ENCODE measurements at places on chromosomes 1 and 21. TPM values are rescaled to one million over a fixed set of nuclear protein-coding genes. Genes with fewer than 3 reads are reported as not detected.
A peak's percentile ranks its signal among the peaks of the same experiment; 100 is the strongest.

Gene HAO2
- total RNA-seq = not detected

Gene EFCAB14
- 89.8 TPM for total RNA-seq

DNA sequence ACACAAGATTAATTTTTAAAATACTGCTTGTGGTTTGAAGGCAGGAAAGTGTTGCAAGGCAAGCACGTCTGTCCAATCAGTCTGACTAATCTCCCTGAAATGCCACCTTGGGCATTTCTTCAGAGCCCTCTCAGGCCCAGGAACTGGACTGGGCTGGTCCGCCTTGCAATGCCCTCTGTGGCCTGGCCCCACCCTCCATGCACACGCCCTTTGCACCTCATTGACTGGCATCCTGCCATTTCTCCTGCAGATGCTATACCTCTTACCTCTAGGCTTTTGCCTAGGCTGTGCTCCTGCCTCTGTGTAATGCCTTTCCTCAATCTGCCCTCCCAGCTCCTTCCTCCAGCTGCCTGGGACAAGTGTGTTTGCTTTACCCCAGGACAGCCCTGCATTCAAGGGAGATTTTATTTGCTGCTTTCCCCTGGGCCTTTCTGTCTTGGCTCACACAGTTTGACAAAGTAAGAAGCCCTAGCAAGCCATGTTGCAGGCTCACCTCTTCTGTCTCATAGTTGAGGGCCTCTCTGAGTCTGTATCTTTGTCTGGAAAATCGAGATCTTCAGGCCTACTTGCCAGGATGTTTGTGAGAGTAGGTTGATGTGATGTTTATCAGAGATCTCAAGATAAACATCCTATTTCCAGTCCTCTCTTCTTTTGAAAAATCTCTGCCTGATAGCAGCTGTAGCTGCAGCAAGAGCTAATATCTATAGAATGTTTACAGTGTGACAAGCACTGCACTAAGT, 149.2 kb upstream of the JUN start:
- no peak for DNase-seq

- no peak for DNase-seq
These were observed 37.7 kb downstream of the IGFN1 start for GRCh38 chr1:201228011-201228983.

Gene RGS8
- total RNA-seq = not detected

DNA sequence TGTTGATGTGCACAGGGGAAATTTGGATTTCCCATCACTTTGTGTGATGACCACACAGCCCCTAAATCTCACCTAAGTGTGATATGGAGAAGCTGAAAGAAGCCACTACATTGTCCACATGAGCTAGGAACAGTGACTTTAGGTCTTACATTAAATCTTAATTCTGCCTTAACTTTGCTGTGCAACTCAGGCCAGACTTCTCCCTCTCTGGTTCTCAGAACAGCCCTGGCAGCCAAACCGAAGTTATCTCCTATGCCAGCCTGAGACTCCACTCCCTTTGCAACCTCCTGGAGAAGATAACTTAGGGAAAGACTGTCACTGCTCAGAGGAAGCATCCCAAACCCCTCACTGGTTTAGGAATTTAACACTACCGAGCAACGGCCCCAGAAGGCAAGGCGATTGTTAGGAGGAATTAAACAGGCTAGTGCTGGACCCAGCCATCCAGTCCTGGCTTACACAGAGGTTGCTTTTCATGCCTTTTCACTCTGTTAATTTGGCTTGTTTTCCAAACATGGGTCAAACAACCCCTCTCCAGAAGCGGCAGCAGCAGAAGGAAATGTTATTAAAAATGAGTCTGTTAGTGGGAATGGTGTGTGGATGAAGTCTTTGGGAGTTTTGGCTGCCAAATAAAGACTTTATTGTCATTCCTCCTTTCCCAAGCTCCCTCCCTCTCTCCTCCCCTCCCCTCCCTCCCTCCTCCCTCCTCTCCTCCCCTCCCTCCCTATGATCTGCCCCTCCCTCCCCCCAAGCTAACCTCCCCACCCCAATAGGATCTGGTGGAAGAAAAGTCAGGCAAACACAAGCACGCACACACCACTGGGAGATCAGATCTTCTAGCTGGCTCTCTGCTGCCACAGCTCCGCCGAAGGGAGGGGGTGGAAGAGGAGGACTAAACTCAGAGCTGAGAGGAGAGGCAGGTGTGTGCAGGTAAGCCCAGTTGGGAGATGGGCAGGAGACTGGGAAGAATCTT, at the start of gene PRELP:
Gene PRELP (plus strand): TSS at position 795 of the 970 bp plus-strand sequence. CDS start 7,379 bp downstream, outside the sequence.
- no peak for DNase-seq

DNA sequence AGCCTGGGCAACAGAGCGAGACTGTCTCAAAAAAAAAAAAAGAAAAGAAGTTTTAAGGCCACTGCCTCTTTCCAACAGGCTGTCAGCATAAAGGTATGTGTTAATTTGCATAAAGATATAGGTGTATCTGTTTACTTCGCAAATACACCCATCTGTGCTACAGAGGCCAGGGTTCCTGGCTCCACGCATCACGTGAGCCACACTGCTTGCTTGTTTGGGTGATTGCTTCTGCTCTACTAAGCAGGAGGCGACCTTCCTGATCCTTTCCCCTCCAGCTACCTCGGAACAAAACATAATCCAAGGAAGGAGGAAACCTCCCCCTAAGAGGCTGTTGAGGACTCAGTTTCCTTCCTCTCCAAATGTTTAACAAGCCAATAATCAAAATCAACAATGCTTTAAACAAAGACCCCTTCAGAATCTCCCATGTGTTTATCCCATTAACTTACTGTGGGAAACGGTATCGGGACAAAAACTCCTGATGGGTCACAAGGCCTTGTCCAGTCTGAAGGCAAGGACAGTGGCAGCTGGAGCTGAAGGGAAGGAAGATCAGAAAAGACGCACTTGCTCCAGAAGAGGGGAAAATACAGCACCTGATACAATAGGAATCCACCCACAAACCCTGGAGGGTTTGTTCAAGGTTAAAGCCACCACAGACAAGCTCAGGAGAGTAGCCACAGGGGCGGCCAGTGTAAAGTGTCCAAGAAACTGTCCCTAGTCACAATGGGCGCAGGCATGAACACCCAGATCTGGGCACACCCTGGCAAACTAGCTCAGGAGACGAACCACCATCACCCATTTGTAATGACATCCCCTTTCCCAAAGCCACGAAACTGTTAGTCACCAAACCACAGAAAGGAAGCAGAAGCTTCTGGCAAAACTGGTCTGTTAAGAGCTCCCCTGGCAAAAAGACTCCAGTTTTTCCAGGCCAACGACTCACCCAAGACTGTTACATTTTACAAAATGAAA, 17.2 kb downstream of the CTNNBIP1 start:
- no peak for DNase-seq

DNA sequence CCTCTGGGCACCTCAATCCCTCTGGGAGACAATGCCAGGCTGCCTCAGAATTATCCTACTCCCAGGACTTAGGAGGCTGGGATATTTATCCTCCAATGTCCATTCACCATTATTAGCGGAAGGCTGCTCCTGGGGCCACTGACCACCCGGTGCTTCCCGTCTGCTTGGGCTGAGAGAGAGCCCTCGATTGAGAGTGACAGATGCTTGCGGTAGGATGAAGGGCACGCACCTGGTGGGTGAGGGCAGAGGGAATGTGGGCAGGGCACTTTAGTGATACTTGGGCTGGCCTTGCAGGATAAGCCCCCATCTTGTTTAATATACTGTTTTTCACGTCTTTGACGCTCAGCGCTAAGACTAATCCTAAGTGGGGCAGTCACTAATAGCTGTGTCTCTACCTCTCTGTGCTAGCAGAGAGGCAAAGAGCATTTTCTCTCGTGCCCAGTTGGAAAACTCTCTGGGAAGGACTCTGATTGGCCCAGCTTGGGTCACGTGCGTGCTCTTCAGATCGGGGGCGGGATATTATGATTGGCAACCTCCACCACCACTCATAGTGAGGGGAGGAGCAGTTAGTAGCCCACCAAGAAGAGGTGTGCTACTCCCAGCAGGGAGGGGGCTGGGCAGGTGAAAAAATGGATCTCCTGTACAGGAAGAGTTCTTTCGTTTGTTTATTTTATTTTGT, 10.6 kb upstream of the PARS2 start:
- DNase-seq = no peak

DNA sequence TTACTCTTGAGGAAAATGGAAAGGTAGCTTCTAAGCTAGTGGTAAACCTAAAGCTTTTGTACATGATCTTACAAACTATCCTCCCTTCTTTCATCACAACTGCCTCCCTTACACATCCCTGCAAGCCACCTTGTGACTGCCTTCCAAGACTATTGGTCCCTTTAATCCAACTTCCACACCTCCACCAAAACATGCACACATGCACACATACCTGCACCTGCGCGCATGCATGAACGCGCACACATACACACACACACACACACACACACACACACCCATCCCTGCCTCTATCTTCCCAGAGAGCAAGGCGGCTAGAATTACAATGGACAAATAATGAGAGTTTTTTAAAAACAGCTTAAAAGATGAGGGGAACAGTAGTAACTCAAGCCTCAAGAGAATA, 58.3 kb downstream of the LUZP1 start:
- no peak for DNase-seq

GRCh38 chr1:20261095-20261494, 29.6 kb upstream of the VWA5B1 start:
- DNase-seq = no peak

DNA sequence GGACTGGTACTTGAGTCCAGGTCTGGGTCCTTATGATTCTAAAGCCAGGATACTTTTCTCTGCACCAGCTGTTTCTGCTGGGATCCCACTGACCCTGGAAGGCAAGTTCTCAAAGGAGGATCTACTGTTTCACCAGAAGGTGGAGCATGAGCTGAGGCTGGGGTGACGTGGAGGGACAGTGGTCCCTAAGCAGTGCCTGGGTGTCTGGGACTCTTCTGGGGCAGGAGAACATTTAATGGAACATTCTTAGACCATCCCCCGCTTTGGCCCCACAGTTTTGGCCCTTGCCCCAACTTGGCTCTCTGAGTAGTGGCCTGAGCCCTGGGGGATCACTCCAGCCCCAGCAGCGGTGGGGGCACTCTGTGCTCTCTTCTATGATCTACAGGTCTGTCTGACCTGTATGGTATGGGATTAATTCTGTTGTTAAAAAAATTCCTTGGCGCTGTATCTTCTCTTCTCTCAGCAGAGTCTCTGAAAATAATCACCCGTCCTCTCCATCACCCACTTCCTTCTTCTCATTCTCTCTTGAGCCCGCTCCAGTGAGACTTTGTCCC, 60.3 kb upstream of the CSF3R start:
- no peak for DNase-seq

DNA sequence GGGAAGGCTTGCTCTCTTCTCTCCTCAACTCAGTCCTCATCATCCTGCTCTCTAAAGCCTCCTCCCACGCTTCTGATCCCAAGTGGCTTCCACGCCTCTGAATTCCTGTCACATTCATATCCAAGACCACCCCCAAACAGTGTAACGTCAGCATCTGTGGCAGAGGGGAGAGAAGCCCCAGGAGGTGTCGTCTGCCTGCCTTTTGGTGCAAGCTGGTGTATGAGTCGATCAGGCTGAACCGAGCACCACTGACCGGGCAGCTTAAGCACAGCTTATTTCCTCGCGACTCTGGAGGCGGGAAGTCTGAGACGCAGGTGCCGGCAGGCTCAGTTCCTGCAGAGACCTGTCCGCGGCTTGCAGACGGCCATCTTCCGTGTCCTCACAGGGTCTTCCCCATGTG, 123.8 kb upstream of the RAB4A start:
- no peak for DNase-seq

GRCh38 chr1:221783437-221783836, 41.5 kb upstream of the DUSP10 start:
- DNase-seq = no peak

DNA sequence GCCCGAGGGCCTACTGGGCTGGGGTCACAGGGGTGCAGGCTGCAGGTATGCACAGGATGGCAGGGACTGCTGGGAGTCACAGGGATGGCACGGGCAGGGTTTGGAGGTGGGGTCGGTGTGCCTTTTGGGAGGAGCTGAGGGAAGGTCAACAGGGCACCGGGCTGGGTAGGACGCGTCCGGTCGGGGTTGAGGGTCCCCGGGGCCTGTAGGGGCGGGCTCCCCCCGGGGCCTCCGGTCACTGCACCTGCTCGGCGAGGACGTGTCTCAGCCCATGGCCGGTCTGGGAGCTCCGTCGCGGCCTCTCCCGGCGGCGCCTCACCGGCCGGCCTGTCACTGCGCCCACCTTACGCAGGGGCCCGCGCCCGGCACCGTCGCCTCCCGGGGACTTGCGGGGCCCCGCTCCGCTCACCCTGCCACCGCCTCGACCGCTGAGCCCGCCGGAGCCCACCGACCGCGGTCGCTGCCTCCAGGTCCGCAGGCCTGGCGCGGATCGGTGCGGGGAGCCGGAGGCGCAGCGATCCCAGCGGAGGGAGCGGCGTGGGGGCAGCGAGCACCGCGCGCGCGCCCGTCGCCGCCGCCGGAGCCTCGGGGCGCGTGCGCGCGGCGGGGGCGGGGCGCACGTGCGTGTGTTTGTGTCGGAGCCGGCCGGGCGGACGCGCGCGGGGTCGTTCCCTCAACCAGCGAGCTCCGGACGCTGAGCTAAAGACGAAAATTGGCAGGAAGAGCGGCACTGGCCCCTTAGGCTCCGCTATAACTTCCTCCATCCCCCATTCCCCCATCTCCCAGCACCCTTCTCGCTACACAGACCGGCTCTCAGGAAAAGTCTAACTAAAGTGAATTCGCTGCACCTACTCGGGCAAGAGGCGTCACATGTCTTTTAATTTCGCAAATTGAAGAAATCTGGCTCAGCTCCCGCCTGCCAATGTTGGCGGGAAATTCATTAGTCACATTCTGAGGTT, at the start of gene AMIGO1:
Gene AMIGO1 (minus strand): TSS at position 552 of the 959 bp plus-strand sequence. CDS start 815 bp downstream, outside the sequence.
- no peak for DNase-seq

- DNase-seq = no peak
These were observed 174.8 kb downstream of the ASTN1 start for GRCh38 chr1:176989754-176990153.

DNA sequence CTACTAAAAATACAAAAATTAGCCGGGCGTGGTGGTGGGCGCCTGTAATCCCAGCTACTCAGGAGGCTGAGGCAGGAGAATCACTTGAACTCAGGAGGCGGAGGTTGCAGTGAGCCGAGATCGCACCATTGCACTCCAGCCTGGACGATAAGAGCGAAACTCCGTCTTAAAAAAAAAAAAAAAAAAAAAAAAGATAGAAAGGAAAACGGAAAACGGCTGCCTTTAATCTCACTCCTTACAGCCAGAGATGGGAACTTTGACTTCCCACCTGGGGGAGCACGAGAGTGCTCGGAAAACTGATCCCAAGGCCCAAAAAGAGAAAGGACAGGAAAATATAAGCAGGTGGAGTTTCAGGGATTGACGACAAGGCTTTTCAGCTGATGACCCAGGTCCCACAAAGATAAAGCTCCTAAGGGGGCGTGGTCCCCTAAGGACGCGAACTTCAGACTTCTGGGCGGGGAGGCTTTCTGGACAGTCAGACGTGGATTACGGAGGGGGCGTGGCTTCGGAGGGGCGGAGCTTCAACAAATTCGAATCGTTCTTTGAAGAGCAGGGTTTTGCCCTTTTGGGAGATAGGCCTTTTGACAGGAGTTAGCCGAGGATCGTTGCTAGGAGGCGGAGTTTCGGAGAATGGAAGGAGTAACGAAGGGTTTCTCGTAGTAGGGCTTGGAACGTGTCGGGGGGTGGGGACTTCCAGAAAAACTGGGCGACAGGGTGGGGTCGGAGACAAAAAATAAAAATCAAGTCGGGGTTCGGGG, 958 bp upstream of the CKS1B start:
- DNase-seq = peak; percentile 85
